ENCODE measurements at places on chromosomes 4 and X.

DNA sequence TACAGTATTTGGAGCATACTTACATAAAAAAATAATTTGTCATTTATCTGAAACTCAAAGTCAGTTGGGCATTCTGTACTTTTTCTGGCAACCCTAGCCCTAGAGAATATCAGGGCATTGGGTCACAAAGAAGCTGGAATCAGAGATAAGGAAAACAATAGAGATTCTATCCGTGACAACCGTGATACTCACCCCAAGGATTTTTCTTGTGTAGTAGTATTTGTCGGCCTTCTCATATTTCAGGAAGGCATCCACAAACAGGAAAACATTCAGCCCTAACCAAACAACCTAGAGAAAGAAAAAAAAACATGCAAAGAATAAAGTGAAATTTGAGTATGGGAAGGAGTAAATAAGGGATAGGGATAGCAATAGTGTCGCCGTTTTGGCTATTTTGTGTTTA lies 3.6 kb downstream of the NOX1 start:
- DNase-seq: no peak

DNA sequence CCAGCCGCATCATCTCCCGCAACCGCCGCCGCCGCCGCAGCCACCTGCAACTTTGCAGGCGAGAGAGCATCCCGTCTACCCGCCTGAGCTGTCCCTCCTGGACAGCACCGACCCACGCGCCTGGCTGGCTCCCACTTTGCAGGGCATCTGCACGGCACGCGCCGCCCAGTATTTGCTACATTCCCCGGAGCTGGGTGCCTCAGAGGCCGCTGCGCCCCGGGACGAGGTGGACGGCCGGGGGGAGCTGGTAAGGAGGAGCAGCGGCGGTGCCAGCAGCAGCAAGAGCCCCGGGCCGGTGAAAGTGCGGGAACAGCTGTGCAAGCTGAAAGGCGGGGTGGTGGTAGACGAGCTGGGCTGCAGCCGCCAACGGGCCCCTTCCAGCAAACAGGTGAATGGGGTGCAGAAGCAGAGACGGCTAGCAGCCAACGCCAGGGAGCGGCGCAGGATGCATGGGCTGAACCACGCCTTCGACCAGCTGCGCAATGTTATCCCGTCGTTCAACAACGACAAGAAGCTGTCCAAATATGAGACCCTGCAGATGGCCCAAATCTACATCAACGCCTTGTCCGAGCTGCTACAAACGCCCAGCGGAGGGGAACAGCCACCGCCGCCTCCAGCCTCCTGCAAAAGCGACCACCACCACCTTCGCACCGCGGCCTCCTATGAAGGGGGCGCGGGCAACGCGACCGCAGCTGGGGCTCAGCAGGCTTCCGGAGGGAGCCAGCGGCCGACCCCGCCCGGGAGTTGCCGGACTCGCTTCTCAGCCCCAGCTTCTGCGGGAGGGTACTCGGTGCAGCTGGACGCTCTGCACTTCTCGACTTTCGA lies 654 bp downstream of the ATOH1 start:
- DNase-seq: peak; percentile 55

DNA sequence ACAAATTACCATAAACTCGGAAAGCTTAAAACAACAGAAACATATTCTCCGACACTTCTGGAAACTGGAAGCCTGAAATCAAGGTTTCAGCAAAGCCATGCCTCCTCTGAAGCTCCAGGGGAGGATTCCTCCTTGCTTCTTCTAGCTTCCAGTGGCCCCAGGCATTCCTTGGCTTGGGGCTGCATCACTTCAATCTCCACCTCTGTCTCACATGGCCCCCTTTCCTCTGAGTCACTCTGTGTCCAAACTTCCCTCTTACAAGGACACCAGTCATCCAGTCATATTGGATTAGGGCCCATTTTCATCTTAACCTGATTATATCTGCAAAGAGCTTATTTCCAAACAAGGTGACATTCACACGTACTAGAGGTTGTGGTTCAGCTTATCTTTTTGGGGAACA lies 17.3 kb downstream of the PARM1 start:
- no peak for DNase-seq

DNA sequence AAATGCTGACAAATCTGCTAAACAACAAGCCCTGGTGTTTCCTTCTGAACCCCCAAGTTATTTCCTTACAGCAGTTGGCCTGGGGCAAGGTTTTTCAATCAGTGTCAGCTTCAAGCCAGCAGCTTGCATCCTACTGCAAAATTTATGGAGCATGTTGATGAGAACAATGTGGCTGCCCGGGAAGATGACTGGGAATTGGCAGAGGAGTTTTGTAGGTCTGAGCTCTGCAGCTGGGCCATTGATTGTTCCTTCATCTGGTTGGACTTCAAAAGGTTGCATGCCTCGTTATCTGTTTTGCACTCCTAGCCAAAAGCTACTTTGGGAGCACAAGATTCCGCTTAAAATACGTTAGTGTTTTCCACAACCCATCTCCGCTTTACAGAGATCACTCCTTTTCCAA lies 1030.3 kb upstream of the LCORL start:
- peak; percentile 57 for DNase-seq

GRCh38 chrX:136369377-136369776 lies 68.6 kb downstream of the ADGRG4 start:
- no peak for DNase-seq

DNA sequence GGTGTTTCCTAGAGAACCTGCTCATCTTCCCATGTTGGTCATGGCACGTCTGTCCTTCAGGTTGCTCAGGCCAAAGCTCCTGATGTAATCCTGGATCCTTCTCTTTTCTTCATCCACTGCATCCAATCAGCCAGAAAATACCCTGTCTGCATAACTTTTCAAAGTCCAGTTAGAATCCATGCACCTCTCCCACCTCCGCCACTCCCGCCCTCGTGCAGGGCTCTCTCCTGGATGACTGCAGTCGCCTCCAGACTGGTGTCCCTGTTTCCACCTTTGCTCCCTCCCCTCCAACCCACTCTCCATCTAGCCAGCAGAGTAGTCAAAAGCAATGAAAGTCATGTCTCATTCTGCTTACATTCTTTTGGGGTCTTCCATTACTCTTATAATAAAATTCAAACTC lies 16.0 kb downstream of the CNGA2 start:
- no peak for DNase-seq

DNA sequence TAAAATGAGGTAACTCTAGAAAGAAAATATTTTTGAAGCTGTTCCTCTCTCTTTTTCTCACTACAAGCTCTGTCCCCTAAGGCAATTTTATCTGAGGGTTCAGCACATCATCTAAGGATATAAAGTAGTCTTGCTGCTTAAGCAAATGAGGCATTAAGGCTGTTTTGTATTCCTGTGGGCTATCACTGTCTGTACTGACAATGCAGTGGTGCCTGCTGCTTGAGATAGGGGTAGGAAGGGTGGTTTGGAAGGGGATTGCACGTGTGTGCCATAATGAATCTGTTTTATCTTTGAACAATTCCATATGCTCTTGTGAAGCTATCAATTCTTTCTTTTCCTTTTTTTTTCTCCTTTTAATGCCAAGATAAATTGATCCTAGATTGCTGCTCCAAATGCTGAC lies 128.0 kb upstream of the ATOH1 start:
- no peak for DNase-seq

Measured in muscle of back (tissue), 13 donors.